T-helper 1 cell (primary cell): ENCODE measurements at places on chromosomes 11 and 22.

DNA sequence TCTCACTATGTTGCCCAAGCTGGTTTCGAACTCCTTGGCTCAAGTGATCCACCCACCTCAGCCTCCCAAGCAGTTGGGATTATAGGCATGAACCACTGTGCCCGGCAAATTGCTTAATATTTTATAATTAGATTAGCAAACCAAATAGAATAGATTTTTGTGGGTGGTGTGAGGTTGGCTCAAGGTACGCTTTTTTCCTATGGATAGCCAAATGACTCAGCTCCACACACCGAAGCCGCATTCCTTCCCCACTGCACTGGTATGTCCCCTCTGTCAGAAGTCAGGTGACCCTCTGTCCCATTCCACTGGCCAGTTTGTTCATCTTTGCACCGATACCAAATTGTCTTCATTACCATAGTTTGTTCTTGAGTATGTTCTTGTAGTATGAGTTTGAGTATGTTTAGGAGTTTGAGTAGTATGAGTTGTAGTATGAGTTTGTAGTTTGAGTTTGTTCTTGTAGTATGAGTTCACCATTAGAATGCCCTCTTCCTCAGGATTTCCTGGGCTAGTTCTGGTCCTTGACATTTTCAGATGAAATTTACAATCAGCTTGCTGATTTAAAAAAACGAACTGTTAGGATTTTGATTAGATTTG lies 19.4 kb downstream of the SUSD2 start:
- DNase-seq: no peak

GRCh38 chr11:7253800-7254199 lies 2.1 kb downstream of the SYT9 start:
- no peak for DNase-seq

DNA sequence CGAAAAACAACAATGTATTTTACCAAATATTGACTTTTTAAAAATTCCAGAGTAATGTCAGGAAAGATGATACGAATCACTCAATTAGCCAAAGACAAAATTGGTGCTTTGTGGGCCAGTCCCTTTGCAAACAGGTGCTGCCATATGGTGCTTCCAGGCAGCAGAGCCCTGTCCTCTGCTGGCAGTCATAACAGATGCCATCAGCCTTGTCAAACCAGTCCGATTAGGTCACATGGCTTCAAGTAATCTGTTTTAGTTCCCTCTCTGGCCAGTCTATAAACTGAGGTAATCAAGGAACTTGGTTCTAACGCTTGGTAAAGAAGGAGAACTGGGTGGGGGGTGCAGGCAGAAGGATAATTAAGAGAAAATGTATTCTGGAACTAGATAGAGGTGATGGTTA lies 49.1 kb upstream of the CAPRIN1 start:
- no peak for DNase-seq

- no peak for DNase-seq
Measured at GRCh38 chr11:122199661-122200060, 83.6 kb upstream of the BLID start.

- DNase-seq: no peak
Measured at GRCh38 chr11:129373489-129373953, 2.1 kb upstream of the BARX2 start.

- DNase-seq: no peak
Measured at GRCh38 chr11:117020869-117021564, 77.2 kb downstream of the SIK3 start.

DNA sequence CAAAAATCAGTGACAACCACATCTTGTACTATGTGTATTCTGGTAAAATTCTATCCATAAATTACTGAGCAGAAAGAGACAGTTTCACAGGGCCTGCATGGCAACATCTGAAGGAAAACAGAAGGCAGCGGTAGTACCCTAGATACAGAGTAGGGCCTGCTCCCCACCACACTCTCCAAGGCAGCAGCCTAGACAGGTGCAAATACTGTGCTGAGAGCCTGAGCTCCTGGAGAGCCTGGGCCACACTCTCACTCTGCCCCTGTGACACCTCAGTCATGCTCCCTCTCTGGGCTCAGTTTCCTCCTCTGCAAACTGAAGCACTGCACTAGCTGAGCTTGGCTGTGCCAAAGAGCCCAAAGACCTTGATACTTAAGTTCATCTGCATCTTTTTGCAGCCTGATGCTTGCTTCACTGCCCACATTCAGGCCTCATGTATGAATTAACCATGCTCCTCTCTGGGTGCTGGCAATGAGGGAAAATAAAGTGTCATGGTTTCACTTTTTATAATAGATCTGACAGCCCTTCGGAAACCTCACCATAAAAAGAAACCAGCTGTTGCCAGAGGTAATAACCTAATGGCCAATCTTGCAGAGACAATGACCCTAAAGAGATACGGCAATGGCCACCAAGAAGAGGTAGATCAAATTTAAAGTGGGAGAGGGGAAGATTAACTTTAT lies 104.7 kb downstream of the PLEKHA7 start:
- no peak for DNase-seq

GRCh38 chr11:119266517-119267255 lies 50.2 kb downstream of the MCAM start:
- no peak for DNase-seq

DNA sequence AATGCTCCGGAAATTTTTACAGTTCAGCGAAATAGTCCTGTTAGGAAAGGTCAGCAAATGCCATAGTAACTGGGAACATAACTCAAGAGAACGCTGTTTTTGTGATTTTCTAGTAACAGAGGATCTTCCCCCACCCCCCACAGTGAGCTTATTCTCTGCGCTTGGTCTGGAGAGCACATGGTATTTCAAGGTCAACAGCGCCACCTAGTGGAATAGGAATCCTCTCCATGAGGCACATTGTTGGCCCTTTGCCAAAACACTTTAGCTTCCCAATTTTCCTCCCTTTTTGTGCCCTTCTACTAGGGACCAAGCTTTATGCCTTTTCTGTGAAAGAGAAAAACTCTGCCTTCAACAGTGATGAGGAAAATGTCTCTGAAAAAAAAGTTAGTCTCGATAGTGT lies 13.2 kb upstream of the OR4C12 start:
- peak; percentile 23 for DNase-seq

DNA sequence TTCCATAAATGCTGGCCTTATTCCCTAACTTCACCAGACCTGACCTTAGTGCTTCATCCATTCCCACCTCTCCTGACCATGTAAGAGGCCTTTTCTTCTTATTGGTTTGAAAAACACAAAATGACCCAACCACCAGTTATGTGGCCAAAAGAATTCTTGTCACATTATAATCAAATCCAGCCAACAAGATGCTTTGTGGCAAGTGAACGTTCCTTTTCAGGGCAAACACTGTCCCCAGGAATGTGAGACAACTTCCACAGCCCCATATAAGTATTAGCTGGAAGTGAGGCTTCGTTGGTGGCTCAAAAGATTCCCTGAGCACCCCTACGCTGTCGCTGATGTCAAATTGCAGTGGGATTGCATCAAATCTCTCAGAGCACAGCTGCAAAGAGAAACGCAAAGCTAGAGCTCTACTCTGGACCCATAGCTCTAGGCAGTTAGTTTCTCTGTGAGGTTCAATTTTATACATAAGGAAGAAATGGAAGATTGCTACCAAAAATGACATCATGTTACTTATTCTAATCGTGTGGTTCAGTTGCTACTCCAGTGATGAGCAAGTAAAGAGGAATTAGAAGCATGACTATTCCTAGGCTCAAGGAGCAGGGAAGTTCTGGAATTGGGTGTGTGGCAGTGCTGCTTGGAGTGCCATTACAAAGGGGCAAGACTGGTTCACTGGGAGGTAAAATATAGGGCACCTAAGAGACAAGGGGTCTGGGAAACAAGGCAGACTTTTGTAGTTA lies 26.1 kb downstream of the GLYATL1 start:
- no peak for DNase-seq

DNA sequence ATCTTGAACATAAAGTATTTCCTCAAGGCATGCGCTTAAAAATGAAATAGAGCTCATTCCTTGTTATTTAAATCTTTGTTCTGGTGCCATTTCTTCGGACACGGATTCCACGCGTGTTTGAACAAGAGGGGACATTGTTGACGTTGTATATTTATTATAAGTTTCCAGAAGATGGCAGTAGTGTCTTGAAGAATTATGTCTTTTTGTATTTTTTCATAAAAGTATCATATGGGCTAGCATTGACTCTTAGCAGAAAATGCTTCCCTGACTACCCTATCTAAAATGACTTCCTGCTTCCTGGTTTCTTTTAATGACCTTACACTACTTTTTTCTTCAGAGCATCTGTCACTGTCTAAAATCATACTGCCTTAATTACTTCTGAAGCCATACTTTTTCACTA lies 20.4 kb downstream of the BIRC2 start:
- DNase-seq: no peak

DNA sequence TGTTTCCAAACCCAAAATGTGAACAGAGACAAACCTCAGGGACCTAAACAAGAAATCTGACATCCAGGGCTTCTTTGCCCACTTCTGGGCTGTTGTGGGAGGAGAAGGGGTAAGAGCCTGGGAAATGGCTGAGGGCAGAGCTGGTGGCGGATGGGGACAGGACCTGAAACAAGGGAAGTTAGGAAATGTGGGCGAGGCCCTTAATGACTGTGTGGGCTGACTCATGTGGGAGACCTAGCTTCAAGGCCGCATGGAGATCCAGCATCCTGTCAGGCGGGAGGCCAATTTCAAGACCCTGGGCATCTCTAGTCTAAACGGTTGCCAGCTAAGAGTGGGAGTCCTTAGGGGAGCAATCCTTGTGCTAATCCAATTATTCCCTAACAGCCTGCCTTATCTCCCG lies 2.1 kb upstream of the OAF start:
- no peak for DNase-seq

GRCh38 chr11:118908901-118909618 lies 16.7 kb downstream of the BCL9L start:
- no peak for DNase-seq

- peak; percentile 16 for DNase-seq
Measured at GRCh38 chr11:122843281-122844141, 5.2 kb downstream of the CRTAM start.

DNA sequence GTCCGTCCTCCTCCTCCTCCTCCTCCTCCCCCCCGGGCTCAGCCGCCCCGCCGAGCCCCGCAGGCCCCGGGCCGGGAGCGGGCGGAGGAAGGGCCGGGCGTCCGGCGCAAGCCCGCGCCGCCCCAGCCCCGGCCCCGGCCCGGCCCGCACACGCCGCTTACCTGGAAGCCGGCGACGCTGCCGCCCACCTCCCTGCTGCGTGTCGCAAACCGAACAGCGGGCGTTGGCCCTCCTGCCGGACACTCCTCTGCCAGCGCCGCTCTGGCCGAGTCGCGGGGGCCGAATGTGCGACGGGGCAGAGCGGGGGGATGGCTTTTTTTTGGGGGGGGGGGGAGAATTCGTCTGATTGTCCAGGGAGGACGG lies 1.1 kb downstream of the IGF2 start:
- no peak for DNase-seq

DNA sequence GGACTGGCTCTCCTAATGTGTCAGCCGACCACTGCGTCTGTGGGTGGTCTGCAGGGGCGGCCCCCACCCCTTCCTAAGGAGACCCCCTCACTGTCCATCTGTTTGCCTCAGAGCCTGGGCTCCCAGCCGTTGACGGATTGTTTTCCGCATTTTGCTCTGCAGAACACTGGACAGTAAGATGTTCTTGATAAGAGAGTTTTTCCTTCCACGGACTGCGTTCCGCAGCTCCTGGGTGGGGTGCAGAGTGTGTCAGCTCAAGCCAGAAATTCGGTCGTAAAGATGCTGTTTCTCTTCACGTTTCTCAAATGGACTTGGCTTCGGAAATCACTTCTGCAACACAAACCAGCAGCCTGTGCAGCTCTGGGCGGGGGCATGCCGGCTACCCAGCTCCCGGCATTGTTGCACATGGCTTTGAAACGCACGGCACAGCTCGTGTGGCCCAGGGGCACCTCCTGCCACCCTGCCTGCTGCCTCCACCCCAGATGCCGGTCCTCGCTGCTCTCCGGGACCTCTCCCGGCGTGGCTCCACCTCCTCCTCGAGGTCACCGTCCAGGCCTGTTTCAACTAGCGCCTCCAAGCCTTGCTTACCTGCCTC lies 2.9 kb upstream of the MRGPRG start:
- no peak for DNase-seq

DNA sequence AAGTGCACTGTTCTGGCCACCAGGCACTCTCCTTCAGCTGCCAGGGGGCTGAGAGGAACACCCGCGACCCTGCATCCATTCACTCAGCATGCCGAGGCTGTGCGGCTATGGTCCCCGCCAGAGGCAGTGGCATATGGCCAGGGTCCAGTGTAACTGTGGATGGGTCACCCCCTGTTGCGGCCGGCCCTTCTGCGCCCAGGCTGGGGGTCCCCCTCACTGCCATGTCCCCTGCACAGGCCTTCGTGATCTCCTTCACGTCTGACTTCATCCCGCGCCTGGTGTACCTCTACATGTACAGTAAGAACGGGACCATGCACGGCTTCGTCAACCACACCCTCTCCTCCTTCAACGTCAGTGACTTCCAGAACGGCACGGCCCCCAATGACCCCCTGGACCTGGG lies 20.8 kb upstream of the FADD start:
- no peak for DNase-seq

- no peak for DNase-seq
Measured at GRCh38 chr11:110432713-110433392, 3.1 kb downstream of the FDX1 start.

- no peak for DNase-seq
Measured at GRCh38 chr11:126991596-126991995, 9.0 kb downstream of the KIRREL3 start.

- peak; percentile 67 for DNase-seq
Measured at GRCh38 chr22:30286813-30287647, 2.3 kb downstream of the CASTOR1 start.

DNA sequence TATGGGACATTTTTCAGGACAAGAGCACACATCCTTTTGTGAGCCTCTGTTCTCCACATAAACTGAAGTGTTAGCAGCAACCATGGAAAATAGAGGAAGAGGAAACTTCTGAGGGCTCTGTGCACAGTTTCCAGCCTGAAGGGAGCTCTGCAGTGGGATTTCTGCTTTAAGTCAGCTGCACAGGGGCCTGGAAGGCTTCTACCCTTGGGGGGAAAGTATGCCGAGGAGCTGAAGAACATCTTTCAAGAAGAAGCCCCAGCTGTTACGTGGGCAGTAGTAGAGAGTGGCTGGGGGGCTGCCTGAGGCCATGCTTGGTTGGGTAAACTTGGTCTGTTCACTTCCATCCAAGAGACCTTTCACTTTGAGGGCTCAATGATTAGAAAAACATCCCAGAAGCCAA lies 82.7 kb upstream of the EED start:
- no peak for DNase-seq

- no peak for DNase-seq
Measured at GRCh38 chr22:48249713-48250268, 1487.3 kb downstream of the TBC1D22A start.
